Stimulated activated CD8-positive, alpha-beta memory T cell treated with anti-CD3 and anti-CD28 coated beads, Interleukin-15, amount 100 ng/mL, for 48 hours (primary cell): ENCODE measurements at places on chromosomes 5 and 9.

GRCh38 chr5:52767766-52768480, 19.8 kb upstream of the ITGA1 start:
- DNase-seq = no peak

DNA sequence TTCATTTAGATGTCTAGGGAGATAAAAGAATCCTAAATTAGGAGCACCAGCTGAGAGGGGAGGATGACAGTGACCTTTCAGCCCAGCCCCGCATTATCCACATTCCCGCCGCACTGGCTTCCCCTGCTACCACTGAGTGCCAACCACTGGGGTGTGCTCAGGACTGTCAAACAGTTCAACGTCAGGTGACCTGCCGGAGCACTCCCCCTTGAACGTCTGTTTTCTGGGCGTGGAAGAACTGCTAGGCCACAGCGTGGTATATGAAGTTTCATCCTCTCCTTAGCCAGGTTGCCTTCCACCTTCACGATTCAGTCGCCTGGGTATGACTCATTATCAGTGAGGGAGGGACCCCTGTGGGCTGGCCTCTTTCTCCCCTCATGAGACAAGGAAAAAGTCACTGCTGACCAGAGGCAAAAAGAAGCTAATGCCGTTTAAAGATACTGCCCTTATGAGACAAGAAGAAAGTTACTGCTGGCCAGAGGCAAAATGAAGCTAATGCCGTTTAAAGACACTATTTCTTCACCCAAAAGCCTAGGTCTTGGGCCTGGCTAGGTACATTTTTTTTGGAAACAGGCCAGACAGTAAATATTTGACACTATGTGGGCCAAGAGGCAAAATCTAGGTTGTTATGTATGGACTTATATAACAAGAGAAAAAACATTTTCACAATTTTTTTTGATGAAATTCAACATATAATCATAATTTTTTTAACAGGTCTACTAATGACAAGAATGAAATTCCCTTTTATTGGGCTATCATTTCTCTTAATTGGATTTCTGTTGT, 4.6 kb downstream of the NMRK1 start:
- peak; percentile 22 for DNase-seq

GRCh38 chr5:50667023-50667652, 701 bp downstream of the PARP8 start:
- no peak for DNase-seq

- no peak for DNase-seq
Observed at GRCh38 chr5:142981886-142982820, 212.0 kb downstream of the ARHGAP26 start.

GRCh38 chr9:107422189-107423185, 67.1 kb downstream of the KLF4 start:
- DNase-seq = no peak

GRCh38 chr9:24218656-24219055, 327.0 kb downstream of the IZUMO3 start:
- no peak for DNase-seq

DNA sequence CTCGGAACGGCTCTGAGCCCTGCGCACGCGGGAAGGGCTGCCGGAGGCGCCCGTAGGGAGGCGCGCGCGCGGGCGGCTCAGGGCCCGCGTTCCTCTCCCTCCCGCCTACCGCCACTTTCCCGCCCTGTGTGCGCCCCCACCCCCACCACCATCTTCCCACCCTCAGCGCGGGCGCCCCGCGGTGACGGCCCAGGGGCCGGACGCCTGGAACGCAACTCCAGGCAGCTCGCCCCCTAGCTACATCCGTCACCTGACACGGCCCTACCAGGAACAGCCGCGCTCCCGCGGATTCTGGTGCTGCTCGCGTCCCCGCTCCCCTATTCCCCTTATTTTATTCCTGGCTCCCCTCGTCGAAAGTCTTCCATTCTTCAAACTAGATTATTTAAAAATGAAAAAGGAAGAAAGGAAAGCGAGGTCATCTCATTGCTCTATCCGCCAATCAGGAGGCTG, at the start of gene CDKN2B-AS1:
Gene CDKN2B-AS1 (plus strand): TSS at position 236 of the 450 bp plus-strand sequence.
- DNase-seq = no peak

DNA sequence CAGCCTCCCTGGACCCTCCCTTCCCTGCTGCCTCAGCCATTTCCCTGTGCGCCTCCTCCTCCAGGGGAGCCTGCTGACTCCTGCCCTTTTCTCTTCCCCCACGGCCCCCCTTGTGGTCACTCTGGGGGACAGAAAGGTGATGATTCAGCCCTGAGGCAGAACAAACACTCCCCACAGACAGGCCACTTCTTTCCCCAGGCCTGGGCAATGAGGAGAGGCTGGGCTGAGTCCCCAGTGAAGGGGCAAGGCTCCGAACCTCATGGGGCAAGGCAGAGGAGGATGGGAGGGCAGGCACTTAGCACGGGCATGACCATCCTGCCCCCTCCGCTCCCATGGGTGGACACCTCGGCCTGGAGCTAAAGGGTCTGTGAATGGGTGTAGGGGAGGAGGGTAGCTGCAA, 21.0 kb downstream of the CSF1R start:
- no peak for DNase-seq

DNA sequence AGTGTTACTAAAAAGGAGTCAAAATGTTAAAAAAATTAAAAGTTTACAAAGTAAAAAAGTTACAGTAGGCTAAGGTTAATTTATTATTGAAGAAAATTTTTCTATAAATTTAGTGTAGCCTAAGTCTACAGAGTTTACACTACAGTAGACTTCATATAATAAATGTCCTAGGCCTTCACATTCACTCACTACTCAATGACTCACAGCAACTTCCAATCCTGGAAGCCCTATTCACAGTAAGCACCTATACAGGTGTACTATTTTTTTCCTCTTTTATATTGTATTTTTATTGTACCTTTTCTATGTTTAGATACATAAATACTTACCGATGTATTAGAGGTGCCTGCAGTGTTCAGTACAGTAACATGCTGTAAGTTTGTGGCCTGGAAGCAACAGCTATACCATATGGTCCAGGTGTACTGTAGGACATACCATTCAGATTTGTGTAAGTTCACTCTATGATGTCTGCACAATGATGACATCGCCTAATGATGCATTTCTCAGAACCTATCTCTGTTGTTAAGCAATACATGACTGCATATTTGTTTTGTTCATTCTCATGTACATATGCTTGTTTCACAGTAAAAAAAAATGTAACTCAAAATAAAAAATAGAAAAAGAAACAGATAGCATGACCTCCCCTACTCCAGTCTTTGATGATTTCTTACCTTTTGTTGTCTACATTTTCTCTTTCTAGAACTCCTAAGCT, 64.7 kb downstream of the NR3C1 start:
- DNase-seq = no peak

DNA sequence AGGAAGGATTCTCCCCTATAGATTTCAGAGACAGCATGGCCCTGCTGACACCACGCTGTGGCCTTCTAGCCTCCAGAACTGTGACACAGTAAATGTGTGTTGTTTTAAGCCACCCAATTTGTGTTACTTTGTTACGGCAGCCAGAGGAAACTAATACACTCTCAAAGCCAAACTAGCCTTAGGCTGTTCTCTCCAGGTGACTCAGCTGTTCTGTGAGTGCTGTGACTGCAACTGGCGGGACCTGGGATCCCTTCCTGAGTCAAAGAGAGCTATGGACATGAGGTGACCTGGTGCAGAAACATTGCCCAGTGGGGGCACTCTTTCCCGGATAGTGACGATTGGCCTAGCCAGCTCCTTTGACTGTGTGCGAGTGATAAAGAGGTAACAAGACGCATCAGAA, 14.0 kb upstream of the MLANA start:
- no peak for DNase-seq

- no peak for DNase-seq
Observed at GRCh38 chr5:89936576-89936975, 473.0 kb downstream of the CETN3 start.

DNA sequence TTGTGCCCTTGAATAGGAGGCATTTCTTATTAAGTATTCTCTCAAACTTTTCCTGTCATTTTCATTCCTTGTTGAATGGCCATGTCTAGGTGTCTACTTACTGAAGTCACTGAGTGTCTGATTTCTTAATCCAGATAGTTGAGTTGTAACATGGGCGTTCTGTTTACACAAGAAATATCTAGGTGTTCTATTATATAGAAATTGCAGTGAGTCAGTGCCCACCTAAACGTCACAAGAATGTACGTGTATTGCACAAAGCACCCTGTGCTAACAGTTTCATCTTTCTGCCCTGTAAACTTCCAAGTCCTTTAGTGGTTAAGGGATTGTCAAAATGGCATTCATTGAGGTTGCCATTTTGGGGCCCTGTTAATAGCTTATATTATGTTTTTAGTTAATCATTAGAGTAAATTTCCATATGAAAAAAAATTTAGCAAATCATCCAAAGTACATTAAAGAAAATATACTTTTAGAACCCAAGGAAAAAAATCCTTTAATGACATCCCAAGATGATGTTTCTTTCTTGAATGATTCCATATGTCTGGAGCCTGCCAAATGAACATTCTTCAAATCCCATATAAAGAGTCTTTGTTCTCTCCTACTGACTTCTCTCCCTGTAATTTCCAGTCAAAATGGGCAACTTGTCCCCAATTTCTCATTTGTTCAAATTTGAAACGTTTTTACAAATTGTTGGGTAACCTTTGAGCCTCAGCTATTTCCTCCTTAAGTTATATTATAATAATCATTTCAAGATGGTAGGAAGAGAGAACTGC, 114.2 kb downstream of the GOLPH3 start:
- no peak for DNase-seq

GRCh38 chr5:168820874-168821273, 241.7 kb upstream of the PANK3 start:
- no peak for DNase-seq

DNA sequence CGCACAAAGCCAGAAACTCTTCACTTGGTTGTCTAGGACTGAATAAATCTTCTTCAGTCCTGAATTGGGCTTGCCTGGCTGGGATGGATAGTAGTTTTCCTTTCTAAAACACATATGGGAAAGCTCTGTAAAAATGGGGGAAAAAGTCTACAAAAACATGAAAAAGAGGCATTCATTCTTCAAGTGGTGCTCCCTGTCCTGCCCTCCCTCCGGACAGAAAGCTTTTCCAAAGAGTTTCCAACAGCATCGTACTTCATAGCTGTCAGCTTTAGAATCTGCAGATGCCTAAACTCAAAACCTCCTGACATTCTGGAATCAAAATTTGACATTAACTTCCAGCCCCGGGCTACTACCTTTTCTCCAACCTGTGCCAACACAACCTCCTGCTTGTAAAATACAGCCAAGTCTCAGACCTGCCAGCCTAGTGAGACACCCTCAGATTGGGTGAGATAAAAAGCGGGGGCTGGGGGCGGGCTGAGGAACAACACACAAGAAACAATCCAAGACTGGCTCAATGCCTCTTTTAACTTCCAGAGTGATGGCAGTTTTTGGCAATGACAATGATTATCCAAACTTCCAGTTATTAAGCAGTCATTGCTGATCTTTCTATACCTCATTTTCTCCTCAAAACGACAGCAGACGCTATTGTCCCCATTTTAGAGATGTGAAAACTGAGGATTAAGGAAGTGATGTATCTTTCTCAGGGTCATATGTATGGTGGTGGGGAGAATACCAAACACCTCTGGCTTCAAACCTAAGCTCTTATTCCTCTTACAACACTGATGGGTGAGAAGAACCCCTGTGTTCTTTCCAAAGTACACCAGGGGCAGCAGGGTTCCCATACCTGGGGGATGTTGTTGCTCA, 1.3 kb downstream of the TNC start:
- DNase-seq = no peak

DNA sequence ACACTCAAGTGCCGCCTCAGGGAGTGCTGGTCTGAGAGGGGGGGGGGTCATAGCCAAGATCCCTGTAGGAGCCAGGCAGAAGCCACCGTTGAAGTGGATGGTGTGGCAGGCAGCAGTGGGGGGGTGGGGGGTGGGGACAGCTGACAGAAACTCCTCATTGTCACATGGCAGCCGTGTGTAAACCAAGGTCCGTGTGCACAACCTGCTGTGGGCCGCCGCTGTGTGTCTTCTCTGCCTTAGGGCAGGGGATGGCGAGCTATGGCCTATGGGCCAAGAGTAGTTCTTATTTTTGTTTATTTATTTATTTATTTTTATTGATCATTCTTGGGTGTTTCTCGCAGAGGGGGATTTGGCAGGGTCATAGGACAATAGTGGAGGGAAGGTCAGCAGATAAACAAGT, 13.4 kb downstream of the SQSTM1 start:
- DNase-seq = no peak

DNA sequence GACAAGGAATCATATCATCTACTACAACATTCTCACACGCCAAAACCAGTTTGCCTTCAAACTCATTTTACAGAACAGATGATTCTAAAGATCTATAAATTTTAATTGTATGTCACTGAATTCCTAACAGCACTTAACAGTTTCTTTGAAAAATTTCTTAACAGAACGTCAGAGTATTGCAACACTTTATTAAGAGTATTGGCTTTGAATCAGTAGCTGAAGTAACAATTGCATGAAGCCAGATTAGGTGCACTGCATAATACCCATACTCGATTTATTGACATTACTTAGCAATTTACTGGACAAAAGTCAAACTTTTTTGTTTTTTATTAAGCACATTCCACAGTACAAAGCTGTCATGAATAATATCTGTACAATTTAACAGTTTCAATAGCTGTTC, 75.8 kb downstream of the SMIM23 start:
- no peak for DNase-seq

DNA sequence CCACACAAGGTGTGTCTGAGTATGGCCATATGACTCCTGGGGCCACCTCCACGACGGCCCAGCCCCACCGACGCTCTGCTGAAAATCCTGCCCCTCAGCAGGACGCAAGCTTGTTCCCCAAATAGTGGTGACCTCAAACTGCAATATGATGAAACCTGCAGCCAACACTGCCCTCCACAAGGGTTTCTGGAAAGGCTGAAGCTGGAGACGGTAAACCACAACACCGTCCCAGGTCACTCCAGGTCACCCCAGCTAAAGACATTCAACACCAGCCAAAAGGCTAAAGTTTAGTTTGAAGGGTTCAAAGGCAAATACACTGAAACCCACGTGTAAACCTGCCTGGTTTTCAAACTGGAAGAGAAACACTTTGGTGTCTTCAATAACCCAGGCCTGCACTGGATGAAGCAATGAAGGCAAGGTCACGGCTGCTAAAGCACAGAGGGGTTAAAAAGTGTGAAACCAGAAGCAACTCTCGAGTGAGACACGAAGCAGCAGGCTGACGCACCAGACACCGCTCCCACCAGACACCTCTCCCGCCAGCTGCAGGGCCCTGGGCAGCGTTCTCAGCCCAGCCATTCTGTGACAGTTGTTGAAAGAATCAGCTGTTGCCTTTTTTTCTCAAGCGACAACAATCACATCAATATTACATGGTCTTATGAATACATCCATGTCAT, 1.8 kb upstream of the LHX3 start:
- DNase-seq = no peak

GRCh38 chr5:128378196-128378595, 159.8 kb downstream of the FBN2 start:
- no peak for DNase-seq

- DNase-seq = no peak
Observed at GRCh38 chr9:82581935-82582334, 481.0 kb downstream of the RASEF start.

- DNase-seq = no peak
Observed at GRCh38 chr5:109485030-109485429, 75.3 kb upstream of the PJA2 start.
